Pancreas (tissue), 10 donors: ENCODE measurements at places on chromosomes 7 and 10. TPM values are rescaled to one million over a fixed set of nuclear protein-coding genes. Genes with fewer than 3 reads are reported as not detected.
A peak's percentile ranks its signal among the peaks of the same experiment; 100 is the strongest.

DNA sequence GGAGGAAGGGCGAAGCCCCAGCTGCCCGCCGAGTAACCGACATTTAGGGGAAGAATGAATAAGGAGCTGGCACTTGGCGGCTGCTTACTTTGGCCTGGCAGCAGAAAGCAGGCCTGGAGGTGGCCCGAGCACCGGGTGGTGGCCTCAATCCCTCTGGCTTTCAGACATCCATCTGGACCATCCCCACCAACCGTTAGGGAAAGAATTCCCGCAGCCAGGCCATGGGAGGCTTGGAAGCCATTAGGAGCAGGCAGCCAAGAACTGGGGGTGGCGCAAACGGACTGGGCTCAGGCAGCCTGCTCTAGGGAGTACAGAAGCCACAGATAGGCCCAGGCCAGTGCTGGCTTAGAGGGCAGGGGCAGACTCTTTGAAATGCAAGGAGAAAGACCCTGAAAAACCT lies 132.7 kb downstream of the NEURL1 start:
- DNase-seq, result no peak

- DNase-seq, result no peak
Measured at GRCh38 chr10:93995598-93996271, 2.0 kb downstream of the PLCE1 start.

DNA sequence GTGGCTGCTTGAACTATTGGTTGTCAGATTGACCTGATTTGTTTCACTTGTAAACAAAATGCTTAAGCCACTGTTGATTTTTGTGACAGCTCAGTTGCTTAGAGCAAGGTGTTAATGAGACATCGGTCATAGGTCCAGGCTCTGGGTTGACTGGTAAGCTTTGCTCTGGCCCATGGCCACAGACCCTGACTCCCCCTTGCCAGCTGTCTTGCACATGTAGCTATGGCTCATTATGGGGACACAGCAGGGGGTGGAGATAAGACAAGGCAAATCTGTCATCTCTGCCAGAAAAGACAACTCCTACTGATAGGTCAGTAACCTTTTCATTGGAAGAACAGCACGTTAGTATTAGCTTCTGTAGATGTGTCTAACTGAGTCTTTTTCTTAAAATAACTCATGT lies 95.3 kb downstream of the KAT6B start:
- no peak for DNase-seq

- DNase-seq, result no peak
Measured at GRCh38 chr7:70761711-70762328, 370.1 kb upstream of the GALNT17 start.

DNA sequence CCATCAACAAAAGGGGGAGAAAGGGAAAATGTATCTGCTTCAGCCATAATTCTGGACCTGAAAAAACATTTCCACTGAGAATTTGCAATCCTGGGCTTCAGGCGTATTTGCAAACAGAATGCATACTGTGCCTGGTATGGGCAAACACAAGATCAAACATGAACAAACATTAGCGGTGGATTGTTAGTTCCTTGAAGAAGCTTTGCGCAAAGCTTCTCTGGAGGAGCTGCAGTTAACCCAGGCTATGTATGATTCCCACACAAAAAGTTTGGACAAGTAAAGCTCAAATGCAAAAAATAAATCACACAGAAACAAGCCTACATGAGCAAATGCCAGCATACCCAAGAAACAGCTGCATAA lies 20.4 kb upstream of the HILPDA start:
- no peak for DNase-seq

- DNase-seq, result no peak
Measured at GRCh38 chr7:106313456-106313901, 28.7 kb upstream of the NAMPT start.

DNA sequence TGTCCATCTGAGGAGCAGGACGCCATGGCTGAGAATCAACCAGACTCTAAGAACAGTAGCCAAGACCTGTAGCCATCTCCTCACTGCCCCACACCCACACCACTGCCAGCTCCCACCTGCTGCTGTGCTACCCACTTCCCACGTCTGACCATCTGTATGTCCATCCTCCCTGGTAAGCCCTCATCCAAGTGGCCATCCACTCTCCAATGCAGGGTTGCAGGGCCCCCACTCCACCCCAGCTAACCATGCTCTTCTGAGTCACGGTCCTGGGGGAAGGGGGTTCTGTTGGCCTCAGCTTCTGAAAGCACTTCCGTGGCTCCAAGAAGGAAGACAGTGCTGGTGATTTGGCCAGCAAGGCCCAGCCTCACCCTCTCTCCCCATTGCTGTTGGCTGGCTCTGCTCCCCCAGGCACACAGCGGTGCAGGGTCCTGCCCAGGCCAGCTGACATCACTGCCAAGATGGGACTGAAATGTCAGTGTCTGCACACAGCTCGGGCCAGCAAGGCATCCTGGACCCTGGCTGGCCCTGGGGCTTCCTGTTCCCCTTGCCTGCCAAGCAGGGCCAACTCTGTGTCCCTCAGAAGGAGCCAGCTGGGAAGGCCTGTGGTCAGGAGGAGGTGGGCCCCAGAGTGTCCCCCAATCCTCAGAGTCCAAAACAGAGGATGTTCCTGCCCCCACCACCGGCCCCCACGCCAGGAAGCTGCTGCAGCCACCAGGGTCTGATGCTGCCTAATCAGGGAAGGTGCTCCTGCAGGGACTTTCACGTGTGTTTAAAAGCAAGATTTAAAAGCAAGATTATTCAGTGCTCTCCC lies 17.5 kb downstream of the RASGEF1A start:
- DNase-seq, result peak; percentile 43

DNA sequence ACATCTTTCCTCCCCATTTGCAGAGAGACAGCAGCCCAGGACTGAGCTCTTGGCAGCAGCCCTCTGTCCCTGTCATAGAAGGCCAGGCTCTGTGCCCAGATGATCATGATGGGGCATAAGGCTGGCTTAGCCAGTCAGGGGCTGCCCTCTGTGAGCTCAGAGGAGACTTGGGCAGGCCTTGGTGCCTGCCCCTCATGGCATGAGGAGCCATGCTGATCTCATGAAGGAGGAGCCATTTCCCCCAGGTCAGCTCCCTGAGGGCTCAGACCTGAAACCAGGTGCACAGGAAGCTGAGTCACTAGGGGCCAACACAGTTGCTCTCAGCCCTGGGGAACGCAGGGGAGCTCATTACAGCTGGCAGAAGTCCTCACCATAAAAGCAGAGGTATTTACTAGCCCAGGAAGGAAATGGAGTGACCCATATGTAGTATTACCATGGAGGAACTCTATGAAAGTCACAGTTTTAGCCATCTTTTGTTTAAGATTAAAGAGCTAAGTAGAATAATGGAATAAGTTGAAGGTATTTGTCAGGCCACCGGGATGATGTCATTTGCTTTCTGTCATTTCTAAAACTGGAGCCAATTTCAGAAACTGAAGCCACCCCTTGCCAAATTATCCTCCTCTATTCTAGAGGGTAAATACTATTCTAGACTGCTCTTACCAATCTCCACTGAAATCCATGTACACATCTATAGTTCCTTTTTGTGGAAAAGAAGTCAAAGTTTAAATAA lies 362.4 kb upstream of the ZNF32 start:
- DNase-seq, result no peak

DNA sequence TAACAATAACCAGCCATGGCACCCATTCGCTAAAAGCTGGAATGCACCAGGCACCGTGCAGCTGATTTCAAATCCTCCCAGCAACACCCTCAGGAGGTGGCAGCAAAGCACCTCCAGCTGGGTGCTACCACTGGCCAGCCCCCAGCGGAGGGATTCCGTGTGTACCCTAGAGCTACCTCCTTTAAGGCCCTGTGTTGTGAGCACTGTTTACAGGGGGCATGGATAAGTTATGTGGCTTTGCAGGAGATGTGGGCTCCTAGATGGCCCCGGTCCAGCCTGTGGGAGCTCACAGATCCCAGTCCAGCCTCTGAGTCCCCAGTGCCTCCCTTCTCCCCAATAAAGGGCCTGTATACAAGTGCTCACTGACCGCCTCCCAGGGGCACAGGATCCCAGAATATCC lies 27.1 kb downstream of the TNRC18 start:
- DNase-seq, result no peak

DNA sequence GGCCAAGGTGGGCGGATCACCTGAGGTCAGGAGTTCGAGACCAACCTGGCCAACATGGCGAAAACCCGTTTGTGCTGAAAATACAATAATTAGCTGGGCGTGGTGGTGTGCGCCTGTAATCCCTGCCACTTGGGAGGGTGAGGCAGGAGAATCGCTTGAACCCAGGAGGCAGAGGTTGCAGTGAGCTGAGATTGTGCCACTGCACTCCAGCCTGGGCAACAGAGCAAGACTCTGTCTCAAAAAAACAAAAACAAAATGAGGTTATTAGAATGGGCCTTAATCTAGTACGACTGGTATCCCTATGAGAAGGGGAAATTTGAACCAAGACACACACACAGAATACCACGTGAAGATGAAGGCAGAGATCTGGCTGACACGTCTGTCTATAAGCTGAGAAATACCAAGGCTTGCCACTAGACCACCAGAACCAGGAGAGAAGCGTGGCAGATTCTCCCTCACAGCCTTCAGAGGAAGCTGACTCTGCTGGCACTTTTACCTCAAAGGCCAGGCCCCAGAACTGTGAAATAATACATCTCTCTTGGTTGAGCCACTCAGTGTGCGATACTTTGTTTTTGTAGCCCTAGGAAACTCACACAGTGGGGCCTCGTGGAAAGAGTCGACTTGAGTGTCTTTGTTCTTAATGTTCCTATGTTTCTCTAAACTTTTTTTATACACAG lies 59.6 kb downstream of the TMEM209 start:
- DNase-seq, result no peak

DNA sequence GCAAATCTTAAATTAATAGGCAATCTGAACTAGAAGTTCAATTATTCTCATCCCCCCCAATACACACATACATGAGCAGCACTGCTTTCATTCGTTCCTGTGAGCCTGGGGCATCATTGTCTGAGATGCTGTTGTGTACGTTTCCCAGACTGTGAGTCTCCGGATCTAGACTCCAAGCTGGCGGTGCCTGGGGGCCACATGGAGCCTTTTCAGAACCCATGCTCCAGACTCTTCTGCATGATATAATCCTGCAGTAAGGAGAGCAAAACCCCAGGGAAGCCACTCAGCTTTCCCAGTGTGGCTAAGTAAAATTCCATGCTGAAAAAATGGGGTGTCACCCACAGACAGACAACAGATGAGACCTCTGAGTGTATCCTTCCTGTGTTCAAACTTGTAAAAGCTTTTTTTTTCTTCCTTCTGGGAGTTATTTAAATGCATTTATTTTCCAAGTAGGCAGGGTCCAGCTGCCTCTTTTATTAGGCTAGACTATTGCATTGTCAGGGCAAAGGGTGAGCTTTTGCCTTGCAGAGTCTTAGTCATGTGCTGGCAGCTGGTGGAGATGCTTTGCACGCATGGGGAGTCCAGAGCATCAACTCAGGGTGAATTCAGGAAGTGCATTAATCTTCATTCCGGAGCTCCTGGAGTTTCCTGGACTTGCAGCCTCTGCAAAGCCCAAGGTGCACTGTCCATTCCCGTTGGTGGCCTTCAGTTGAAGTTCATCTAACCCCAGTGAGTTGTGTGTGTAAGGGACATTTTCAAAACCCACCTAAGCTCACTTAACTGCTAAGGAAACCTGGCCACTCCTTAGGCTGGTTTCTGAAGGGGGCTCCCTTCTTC lies 185.7 kb upstream of the ADO start:
- DNase-seq, result no peak

- DNase-seq, result peak; percentile 91
Measured at GRCh38 chr10:110919349-110919931, at the start of gene SHOC2. Gene SHOC2 (plus strand): TSS chr10:110919604. CDS start chr10:110964359, 44,755 bp downstream.

DNA sequence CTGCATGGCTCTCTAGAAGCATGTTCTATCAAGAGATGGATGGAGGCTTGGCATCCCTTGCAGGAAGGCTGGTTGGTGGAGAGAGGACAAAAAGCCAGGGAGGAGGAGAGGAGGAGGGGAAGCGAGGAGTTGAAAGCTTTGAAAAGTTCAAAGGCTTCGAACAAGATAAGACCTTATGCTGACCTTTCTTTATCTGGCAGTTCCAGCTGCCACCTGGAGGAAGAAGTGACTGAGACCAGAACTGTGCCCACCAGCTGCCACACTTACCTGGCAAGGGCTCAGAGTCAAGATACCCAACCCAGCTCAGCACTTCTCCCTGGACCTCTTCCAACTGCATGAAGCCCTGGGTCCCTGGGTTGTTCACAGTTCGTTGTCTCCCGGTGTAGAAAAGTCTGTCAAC lies 14.8 kb downstream of the CCL24 start:
- peak; percentile 57 for DNase-seq

DNA sequence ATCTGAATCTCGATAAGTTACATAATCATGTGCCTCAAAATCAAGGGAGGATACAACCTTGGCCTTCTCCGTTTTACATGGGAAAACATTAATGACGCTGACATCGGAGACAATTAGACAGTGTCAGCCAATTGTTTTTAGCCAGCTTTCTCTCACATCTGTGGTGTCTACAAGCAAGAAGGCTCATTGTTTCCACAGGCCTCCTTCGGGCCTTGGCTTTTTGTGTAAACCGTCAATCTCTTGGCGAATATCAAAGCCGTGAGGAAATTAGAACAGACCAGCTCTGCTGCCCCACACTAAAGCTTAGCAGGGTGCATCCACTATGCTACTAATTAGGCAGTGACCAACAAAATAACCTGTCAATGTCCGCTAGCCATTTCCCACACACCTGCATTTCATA lies 43.2 kb downstream of the VAX1 start:
- DNase-seq, result no peak

- DNase-seq, result no peak
Measured at GRCh38 chr7:155203059-155203881, 94.4 kb upstream of the INSIG1 start.

- DNase-seq, result no peak
Measured at GRCh38 chr10:125169915-125170314, 9.6 kb upstream of the CTBP2 start.

GRCh38 chr7:42070068-42070467 lies 166.9 kb downstream of the GLI3 start:
- DNase-seq, result no peak

DNA sequence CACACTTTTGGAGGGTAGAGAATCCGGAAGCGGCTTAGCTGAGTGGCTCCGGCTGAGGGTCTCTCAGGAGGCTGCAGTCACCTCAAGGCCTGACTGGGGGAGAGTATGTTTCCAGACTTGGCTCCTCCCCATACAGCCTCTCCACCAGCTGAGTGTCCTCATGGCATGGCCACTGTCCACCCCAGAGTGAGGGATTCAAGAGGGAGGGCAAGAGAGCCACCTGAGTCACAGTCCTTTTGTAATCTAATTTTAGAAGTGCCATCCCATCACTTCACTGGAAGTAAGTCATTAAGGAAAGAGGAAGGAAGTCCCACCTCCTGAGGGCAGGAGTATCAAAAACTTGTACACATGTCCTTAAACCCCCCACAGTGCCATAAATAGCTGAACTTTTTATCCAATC lies 134.0 kb downstream of the GLI3 start:
- DNase-seq, result no peak

- DNase-seq, result no peak
Measured at GRCh38 chr7:102974366-102975236, 61.8 kb downstream of the LRRC17 start.

GUSB gene
- total RNA-seq, result 26.4 TPM

AEBP1 gene
- 19.2 TPM for total RNA-seq

PILRB gene
- 24.0 TPM for total RNA-seq

ARMH3 gene
- total RNA-seq, result 11.2 TPM

THSD7A gene
- 1.8 TPM for total RNA-seq

ANKRD61 gene
- total RNA-seq, result not detected

CYP2C19 gene
- 0.28 TPM for total RNA-seq

NODAL gene
- total RNA-seq, result not detected

CC2D2B gene
- total RNA-seq, result not detected

BLNK gene
- total RNA-seq, result 7.1 TPM

GATA3 gene
- 0.32 TPM for total RNA-seq

ZNF117 gene
- total RNA-seq, result 3.7 TPM

SLC13A4 gene
- total RNA-seq, result not detected

IDI2 gene
- total RNA-seq, result not detected
